ENCODE measurements at places on chromosomes 7 and 10.

DNA sequence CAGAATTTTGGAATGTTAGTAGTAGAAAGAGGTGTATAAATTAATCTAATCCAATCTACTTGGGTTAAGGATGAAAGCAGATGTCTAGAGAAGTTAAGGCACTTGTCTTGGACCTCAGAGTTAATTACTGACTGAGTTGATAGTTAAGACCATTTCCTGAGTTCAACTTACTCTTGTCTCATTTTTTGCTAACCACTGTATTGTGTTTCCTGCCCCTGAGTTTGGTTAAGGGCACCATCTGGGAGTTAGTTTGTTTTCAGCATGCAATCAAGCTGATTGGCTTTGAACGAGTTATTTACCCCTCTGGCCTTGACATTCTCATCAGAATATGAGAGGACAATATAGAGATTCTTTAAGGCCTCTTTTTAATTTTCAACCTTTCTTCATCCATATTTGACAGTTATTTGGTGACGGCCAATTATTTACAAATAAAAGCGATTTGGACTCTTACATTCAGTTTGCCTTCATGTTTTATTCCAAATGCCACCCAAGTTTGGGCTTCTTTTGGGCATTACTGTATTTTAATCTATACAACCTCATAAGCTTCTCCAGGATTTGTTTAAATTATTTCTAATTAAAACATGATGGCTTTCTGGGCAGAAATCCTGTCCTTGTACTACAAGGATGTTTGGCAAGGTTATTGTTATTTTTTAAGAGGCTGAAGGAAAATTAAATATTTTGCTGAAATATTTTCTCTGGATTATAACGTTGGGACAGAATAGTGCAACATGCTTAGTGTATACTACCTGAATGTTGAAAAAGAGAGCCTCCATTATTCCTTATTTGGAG is 225.0 kb downstream of the CACNB2 start:
- H3K27ac ChIP-seq, result no peak overlapping the region
- H3K4me3 ChIP-seq, result no peak overlapping the region
- DNase-seq, result no peak
- no peaks in the 10 kb centered on the region for H3K4me1 ChIP-seq
- H3K36me3 ChIP-seq, result no peaks in the 10 kb centered on the region
- H3K27me3 ChIP-seq, result no peaks in the 10 kb centered on the region

GRCh38 chr7:132228240-132228639 is 348.0 kb downstream of the PLXNA4 start:
- H3K27me3 ChIP-seq, result no peaks in the 10 kb centered on the region
- no peak for DNase-seq
- no peak overlapping the region for H3K4me3 ChIP-seq

DNA sequence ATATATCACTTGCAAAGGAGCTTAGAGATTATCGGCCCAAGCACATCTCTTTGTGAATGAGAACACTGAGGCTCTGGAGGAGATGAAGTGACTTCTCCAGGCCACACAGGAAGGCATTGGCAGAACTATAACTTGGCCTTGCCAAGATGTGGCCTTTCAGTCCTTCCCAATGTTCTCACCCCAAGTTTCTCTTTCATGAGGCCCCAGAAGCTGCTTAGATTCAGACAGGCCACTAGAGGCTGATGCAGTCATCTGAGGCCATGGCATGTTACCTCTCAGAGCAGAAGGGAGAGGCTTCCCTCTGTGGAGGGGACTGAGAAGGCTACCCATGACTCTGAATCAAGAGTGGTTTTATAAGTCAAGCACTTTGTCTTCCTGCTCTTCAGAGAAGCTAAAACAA is 1003.7 kb downstream of the LRMDA start:
- H3K27ac ChIP-seq, result no peak overlapping the region
- H3K4me1 ChIP-seq, result no peaks in the 10 kb centered on the region
- no peak overlapping the region for H3K4me3 ChIP-seq
- no peaks in the 10 kb centered on the region for H3K36me3 ChIP-seq
- DNase-seq, result no peak
- H3K27me3 ChIP-seq, result no peaks in the 10 kb centered on the region

DNA sequence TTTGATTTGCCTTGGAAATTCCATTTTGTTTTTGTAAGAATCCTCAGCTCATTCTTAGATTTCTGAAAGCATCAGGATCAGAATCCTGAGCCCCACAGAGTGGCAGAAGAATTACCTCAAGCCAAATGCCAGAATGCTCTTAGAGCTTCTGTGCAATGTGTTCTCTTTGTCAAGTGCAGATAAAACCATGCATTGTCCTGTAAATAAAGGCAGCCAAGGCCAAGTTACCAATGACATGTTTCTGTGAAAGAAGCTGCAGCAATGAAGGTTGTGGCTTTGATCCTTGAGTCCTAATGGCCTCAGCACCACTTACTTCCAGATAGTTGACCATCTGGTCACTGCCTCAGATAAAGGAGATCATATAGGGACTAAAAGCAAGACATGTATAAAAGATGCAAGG is 343.3 kb upstream of the AKR1E2 start:
- no peak for DNase-seq
- no peaks in the 10 kb centered on the region for H3K4me1 ChIP-seq
- H3K27ac ChIP-seq, result no peak overlapping the region
- no peaks in the 10 kb centered on the region for H3K36me3 ChIP-seq
- no peaks in the 10 kb centered on the region for H3K27me3 ChIP-seq

- no peaks in the 10 kb centered on the region for H3K4me1 ChIP-seq
- no peak overlapping the region for H3K27ac ChIP-seq
- no peaks in the 10 kb centered on the region for H3K36me3 ChIP-seq
- H3K4me3 ChIP-seq, result no peak overlapping the region
- H3K27me3 ChIP-seq, result no peaks in the 10 kb centered on the region
These were observed 34.8 kb upstream of the AGR2 start for GRCh38 chr7:16839646-16840045.

DNA sequence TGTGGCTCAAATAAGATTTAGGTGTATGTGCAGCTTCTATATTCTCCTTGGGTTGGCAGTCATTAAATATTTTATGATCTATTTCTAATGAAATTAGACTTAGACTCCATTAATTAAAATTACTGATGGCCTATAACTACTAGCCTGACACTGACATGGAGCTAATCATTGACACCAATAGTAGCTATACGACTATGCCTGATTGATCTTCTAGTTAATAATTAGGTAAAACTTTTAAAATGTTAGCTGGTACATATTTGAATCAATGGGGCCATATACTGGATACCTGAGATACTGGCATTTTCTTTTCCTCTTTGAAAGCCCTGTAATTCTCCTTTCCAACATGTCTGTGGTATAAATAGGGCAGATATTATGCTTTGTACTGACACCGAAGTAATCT is 14.4 kb downstream of the WEE2 start:
- no peaks in the 10 kb centered on the region for H3K36me3 ChIP-seq
- no peaks in the 10 kb centered on the region for H3K27me3 ChIP-seq
- no peak overlapping the region for H3K4me3 ChIP-seq
- no peaks in the 10 kb centered on the region for H3K4me1 ChIP-seq
- no peak overlapping the region for H3K27ac ChIP-seq

- no peak overlapping the region for H3K27ac ChIP-seq
- H3K27me3 ChIP-seq, result no peaks in the 10 kb centered on the region
- H3K36me3 ChIP-seq, result no peaks in the 10 kb centered on the region
- DNase-seq, result no peak
These were observed 189.7 kb downstream of the ACTR3B start for GRCh38 chr7:152949253-152949652.

DNA sequence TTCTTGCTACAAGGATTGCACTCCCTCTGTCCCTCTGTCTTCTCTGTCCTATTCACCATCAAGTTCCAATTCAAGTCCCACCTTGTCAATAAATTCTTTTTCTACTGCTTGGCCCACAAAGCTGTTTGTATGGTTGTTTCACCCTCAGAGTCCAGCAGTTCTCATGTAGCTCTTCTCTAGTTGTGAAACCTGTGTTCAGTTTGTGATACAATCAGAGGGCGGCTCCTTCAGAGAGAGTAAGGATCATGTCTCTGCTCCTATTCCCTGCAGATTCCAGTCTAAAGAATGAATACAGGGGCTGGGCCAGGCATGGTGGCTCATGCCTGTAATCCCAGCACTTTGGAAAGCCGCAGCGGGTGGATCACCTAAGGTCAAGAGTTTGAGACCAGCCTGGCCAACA is 126.6 kb upstream of the BET1 start:
- H3K4me3 ChIP-seq, result no peak overlapping the region
- H3K27ac ChIP-seq, result no peak overlapping the region
- no peak for DNase-seq
- H3K27me3 ChIP-seq, result no peaks in the 10 kb centered on the region
- no peaks in the 10 kb centered on the region for H3K4me1 ChIP-seq
- no peaks in the 10 kb centered on the region for H3K36me3 ChIP-seq

- no peaks in the 10 kb centered on the region for H3K36me3 ChIP-seq
- H3K27me3 ChIP-seq, result no peaks in the 10 kb centered on the region
- H3K4me1 ChIP-seq, result no peaks in the 10 kb centered on the region
- no peak overlapping the region for H3K27ac ChIP-seq
These were observed 1006.3 kb downstream of the SORCS1 start for GRCh38 chr10:106158241-106158640.

DNA sequence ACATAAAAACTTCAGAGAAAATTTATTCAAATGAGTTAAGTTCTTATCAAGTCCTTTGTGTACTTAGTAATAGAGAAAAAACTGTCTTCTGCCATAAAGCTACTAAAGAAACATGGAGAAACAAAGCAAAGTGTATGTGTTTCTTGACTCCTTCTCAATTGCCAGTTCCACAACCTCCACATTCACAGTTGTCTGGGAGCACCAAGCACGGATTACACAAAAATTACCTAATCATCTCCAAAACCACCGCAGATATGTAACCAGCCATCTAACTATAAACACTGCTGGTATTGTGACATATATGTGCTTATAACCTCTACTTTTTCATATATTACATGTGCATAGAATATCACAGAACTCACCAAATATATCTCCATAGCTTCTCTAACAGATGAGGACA is 23.1 kb downstream of the MAGI2 start:
- DNase-seq, result no peak
- H3K36me3 ChIP-seq, result no peaks in the 10 kb centered on the region
- no peaks in the 10 kb centered on the region for H3K4me1 ChIP-seq
- no peak overlapping the region for H3K4me3 ChIP-seq
- H3K27ac ChIP-seq, result no peak overlapping the region
- no peaks in the 10 kb centered on the region for H3K27me3 ChIP-seq
